Central memory CD8-positive, alpha-beta T cell (primary cell): ENCODE measurements at places on chromosomes 1 and 21.

GRCh38 chr21:45407629-45408247, 2.8 kb downstream of the COL18A1 start:
- no peak for DNase-seq

- no peak for DNase-seq
Observed at GRCh38 chr21:41168391-41169257, 664 bp downstream of the BACE2 start.

DNA sequence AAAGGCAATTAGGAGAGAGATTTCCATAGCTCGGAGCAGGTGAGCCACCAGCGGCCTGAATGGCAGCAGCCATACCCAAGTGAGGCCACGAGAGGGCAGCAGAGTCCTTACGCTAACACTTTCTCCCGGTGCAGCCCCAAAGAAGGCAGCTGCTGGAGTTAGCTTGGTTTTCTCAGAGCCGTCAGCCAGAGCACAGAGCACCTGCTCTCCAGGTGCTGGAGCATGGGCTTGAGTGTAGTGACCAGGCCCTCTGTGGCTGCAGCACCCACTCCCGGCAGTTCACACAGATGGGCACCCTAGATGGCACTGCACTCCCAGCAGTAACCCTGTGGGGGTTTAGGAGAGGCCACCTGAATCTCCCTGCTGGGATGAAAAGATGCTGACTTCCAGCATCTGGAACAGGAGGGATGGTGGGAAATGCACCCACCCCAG, 45.8 kb downstream of the TMCC2 start:
- peak; percentile 86 for DNase-seq

- no peak for DNase-seq
Observed at GRCh38 chr1:155910621-155911121, 478 bp downstream of the RIT1 start.

DNA sequence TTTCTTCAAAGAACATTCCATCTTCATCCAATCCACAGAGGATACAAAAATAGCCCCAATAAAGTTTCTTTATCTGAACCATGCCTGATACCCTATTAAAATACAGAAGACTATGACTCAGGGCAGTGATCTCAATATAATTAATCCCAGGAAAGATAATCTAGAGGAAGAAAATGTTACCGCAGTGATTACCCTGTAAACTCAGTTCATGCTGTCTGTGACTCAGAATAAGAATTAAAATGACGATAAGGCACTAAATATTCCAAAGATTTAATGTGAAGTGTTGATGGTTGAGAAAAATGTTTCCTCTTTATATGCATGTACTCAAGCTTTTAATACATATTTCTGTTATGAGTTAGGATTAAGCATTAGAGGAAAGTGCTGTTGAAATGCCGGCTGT, 88.6 kb upstream of the LYPLAL1 start:
- DNase-seq: no peak

- DNase-seq: no peak
Observed at GRCh38 chr21:44303490-44303981, 3.7 kb downstream of the PFKL start.

DNA sequence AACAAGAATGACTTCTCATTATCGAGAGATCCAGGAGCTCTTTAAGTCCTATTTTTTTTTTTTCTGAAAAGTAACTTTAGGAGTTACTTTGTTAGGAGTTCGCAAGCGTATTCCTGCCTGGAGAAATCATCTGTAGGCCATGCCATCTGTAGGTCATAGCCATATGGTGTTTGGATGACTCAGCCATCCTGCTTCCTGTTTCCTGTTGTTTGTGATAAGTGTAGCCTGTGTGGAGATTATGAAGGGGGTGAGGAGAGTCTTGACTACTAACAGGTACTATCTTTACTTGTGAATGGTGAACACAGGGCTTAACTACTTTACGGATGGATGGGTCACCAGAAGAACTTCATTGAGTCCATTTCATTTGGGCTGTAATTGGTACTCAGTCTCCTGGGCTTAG, 327.2 kb downstream of the PTPRU start:
- DNase-seq: no peak

GRCh38 chr21:16294128-16294527, 564.3 kb downstream of the USP25 start:
- no peak for DNase-seq

GRCh38 chr1:202143768-202144401, 652 bp downstream of the ARL8A start:
- DNase-seq: no peak
